Naive thymus-derived CD8-positive, alpha-beta T cell (primary cell): ENCODE measurements at places on chromosomes 3 and 15.

DNA sequence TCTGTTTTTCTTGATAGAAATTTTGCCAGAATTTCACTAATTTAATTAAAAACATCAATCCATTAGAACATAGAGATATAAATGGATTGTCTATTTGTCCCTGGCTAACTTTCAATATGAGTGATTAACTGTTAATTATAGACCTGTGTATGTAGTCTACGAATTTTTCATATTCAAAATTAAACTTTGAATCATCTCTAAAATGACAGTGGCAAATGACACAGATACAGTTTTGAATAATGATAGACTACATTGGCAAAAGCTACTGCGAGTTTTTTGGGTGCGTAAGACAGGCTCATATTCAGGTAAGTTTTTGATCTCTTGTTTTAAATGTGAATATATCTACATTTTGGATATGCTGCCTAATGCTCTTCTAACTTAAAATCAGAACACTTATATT lies 86.0 kb upstream of the TBC1D5 start:
- no peak for DNase-seq

- no peak for DNase-seq
Observed at GRCh38 chr3:194900854-194901522, 215.3 kb downstream of the FAM43A start.

- DNase-seq: no peak
Observed at GRCh38 chr15:58279654-58280053, 141.5 kb downstream of the AQP9 start.

DNA sequence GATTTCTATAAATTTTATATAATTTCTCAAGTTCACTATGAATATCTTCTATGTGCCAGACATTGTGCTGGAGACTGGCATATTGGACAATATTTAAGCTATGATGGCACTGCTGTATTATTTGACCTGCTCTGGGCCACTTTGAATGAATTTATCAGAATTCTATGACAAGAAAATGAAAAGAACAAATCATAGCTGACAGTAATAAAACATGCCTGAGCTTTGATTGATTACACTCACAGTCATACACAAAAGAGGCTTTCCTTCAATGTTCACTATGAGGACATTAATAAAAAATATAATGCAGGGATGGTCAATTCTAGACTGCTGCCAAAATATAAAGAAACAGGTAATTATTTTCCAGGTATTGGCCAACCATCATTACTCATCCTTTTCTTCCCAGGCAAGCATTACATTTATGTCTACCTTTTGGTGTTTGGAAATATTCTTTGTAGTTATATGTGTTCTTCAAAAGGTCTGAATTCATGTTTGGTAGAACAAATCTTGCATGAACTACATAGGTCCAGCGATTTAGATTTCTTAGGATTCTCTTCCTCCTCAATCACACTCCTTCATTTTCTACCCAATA lies 81.0 kb upstream of the ALCAM start:
- DNase-seq: no peak

DNA sequence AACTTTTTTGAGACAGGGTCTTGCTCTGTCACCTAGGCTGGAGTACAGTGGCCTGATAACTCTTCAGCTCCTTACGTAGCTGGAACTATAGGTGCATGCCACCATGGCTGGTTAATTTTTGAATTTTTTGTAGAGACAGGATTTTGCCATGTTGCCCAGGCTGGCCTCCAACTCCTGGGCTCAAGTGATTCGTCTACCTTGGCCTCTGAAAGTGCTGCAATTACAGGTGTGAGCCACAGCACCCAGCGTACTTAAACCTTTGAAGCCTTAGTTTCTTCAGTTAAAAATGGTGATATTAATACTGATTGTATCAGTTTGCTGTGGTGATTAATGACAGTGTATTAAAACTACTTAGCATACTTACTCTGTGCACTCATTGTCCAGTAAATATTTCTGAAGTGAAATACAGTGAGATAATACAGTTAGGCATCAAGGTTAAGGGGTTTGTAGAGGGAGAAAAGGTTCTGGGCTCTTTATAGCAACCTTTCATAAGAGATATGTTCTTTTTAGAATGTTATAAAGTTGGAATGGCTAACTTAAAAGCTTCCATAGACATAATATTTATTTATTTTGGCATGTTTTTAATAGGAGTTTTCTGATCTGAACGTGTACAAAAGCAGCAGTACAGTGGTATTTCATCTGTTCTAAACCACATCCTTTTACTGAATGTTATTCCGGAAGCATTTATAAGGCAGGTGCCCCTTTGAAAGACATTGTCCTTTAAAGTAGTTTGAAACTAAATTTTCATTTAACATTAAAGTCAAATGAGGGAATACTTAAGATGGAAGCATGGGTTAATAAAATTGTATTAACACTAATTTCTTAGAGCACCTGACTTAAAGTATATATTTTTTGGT lies 23.6 kb downstream of the NCK1 start:
- no peak for DNase-seq

GRCh38 chr3:182947888-182948287 lies 32.5 kb downstream of the DCUN1D1 start:
- no peak for DNase-seq

GRCh38 chr3:176430244-176431037 lies 766.8 kb downstream of the TBL1XR1 start:
- DNase-seq: no peak

- DNase-seq: peak; percentile 13
Observed at GRCh38 chr3:133833267-133833666, 27.7 kb downstream of the SRPRB start.

GRCh38 chr3:30538791-30539190 lies 67.6 kb upstream of the TGFBR2 start:
- no peak for DNase-seq

DNA sequence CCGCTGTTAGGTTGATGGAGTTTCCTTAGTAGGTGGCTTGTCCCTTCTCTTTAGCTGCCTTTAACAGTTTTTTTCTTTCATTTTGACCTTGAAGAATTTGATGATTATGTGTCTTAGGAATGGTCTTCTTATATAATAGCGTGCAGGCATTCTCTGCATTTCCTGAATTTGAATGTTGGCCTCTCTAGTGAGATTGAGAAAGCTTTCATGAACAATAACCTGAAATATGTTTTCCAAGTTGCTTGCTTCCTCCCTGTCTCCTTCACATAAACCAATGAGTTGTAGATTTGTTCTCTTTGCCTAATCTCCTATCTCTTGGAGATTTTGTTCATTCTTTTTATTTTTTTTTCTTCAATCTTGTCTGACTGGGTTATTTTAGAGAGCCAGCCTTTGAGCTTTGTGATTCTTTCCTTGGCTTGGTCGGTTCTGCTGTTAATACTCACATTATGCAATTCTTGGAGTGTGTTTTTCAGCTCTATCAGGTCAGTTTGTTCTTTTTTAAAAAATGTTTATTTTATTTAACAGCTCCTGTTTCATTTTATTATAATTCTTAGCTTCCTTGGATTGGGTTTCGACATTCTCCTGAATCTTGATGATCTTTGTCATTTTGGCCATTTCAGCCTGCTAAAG lies 627.9 kb downstream of the SI start:
- DNase-seq: no peak

- no peak for DNase-seq
Observed at GRCh38 chr15:52256930-52257733, 38.5 kb downstream of the MYO5C start.

DNA sequence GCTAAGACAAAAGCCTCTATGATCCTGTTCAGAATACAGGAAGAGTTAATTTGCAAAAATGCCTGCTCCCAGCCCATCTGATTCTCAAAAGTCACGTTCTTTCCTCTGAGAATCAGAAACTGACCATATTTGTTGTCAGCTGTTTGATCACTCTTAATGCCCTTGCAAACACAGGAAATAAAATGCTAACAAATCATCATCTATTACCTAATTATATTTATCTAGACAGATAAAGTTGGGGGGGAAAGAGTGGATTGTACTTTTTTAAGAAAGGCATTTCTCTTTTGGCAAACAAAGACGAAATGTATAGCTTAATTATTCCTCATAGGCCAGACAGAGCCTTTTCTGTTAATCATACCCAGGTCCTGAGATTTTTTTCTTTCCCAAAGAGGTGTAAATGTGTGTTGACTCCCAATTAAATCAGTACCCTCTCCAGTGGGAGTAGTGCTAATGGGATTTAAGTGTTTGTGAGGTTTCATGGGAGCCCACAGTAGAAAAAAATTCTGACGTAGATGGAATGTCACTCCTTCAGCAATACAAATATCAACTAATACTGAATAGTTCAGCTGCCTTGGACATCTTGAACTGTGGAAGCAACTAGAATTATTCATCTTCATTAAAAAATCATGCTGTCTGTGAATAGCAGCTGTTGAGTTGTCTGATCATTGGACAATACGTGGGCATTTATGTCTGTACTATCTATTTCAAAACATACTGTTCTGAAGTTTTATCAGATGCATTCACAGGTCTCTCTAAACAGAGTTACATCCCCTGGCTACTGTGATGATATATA lies 22.5 kb upstream of the BNIP2 start:
- no peak for DNase-seq

DNA sequence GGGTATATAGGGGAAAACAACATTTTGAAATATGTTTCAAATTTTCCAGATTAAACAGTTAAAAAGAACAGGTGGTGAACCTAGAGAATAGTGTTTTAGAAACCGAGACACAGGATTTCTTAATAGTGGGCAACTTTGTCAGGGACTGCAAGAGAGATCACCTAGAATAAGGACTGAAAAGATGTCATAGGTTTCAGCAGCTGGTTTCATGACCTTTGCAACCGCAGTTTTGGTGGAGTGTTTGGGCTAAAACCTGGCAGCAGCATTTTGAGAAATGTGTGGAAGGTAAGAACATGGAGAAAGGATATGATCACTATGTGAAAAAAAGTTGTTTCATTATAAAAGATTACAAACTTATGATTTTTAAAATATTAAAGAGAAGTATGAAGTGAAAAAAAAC lies 34.9 kb downstream of the PRKCI start:
- no peak for DNase-seq

DNA sequence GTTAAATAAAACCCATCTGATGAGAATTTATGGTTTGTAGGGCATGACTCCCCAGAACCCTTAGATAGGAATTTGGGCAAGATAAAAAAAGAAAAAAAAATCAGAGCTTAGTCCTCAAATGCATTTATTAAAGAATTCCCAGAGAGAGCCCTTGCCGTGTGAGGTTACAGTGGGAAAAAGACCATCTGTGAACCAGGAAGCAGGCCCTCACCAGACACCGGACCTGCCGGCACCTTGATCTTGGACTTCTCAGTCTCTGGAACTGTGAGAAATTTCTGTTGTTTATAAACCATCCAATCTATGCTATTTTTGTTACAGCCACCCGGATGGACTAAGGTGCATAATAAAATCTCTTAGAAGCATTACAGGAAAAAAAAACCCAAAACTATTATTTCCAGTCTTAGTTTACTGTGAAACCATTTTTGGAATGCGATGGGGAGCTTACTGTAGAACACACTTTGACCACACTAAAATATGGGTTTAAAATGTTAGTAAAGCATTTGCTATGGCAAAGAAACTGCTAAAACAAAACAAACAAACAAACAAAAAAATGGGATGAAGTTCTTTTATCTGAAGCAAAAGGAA lies 72.2 kb downstream of the LEKR1 start:
- no peak for DNase-seq

GRCh38 chr3:79415356-79415755 lies 352.4 kb downstream of the ROBO1 start:
- no peak for DNase-seq

GRCh38 chr15:60353245-60353920 lies 44.4 kb downstream of the ANXA2 start:
- no peak for DNase-seq

DNA sequence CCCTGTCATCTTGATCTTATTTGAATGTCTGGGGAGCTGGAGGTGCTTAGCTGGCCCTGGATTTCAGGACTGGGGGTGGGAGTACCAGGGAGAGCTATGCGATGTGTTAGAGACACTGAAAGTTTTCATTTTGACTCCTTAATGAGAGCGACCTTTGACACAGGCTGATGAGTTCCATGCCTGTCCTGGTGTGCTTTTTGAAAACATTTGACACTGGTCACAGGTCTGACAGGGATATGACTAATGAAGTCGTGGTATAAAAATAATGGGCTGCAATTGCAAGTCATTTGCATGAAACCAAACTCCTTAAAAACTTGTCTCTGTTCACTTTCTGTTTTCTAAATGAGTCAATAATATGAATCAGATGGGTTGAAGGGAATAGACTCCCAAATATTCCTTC lies 81.9 kb downstream of the MECOM start:
- no peak for DNase-seq

- no peak for DNase-seq
Observed at GRCh38 chr3:31613177-31613576, 80.5 kb downstream of the STT3B start.

DNA sequence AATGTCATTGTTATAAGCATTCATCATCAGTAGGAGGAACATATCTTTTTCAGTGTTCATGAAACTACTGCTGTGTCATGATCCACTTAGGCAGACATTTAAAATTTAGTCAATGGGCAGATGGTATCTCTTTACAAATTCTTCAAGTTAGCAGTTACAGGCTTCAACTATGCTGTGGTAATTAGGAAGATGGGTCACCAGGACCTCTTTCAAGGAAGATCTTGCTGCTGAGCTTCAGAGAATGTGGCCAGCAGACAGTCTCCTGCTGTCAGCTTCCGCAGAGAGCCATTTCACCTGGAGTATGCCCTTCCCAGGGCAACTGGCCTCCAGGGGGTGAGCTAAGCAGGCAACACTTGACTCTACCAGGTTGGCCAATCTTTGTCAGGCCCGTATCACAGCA lies 19.4 kb downstream of the IFT57 start:
- DNase-seq: no peak

GRCh38 chr15:85794598-85795336 lies at the start of gene KLHL25:
KLHL25 (minus strand) TSS chr15:85794925; CDS start chr15:85769810, 25,115 bp downstream.
- peak; percentile 92 for DNase-seq

GRCh38 chr3:51311055-51311454 lies 74.0 kb upstream of the MANF start:
- DNase-seq: no peak

- DNase-seq: no peak
Observed at GRCh38 chr15:86432861-86433260, 353.2 kb downstream of the AGBL1 start.

- DNase-seq: no peak
Observed at GRCh38 chr15:62495670-62496614, 330.9 kb upstream of the C2CD4B start.

DNA sequence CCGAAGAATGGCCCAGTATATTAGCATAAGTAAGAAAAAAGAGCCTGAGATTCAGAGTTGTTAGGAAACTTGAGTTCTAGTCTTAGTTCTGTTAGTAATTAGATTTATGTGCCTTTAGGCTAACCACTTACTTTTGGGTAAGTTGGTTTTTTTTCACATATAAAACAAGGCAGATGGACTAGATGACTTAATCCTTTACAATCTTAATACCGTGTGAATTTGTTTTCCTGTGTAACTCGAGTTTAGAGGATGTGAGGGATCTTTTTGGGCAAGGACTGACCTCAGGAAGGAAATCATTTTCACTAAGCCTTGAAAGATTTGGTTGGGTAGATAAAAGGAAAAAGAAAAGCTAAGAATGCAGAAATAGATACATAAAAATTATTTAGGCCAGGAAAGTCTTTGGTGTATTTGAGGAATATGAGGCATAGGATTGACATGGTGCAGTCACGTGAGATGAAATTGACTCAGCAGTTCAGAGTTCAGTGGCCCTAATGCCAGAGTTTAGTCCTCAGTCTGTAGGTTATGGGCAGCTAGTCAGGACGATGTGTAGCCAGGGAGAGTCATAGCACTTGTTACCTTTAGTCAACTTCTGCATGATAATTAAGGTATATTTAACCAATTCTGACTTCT lies 34.6 kb downstream of the PAK2 start:
- no peak for DNase-seq

GRCh38 chr3:37761586-37761985 lies 100.1 kb upstream of the CTDSPL start:
- DNase-seq: no peak
